ENCODE measurements at places on chromosomes 5 and 9.

GRCh38 chr5:3268760-3269330, 326.8 kb upstream of the IRX1 start:
- DNase-seq: no peak

DNA sequence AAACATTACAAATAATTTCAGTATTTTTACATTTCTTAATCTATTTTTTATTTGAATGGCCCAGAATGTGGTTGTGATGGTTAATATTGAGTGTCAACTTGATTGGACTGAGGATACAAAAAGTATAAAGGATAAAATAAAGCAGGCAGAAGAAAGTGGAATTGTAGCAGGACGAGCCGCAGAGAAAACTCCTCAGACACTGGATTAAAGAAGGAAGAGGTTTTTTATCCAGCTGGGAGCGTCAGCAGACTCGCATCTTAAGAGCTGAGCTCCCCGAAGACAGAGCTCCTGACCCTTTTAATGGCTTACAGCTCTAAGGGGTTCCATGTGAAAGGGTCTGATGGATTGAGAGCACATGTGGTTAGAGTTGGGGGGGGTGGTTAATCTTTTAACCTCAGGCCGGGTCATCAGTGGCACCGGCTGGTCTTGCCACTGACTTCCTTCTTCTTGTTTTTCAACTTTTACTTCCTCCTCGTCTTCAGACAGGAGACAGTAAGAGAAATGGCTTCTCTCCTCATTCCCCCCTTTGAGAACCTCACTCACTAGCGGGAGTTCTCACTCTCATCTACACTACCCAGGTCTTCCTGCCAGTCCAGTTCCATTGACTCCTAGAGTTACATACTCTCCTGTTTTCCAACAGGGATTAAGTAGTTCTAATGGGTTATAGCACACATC, 80.0 kb downstream of the TMEM161B start:
- DNase-seq: no peak

DNA sequence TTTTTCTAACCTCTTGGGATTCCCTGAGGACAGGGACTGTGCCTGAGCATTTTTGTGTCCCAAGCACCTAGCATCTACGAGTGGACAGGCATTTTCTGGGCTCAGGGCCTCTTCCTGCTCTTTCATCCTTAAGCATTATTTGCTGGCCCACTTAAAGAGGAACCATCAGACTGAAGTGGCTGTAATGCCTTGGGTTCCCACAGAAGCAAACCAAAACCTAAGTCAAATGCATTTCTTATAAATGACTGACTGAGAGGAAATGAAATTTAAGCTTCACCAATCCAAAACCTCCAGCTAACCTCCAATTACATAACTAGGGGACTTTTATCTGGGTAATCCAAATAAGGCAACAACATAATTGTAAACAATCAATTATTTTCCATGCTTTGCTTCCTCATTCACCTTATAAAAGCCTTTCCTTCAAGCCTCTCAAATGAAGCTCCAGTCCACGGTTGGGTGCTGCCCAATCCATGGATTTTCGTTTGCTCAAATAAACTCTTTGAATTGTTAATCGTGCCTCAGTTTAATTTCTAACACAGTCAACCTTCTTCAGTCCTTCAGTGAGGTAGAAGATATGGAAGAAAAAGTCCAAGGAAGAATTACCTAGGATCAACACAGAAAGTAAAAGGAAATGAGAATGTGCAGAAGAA, 25.3 kb upstream of the SLC31A2 start:
- DNase-seq: no peak

DNA sequence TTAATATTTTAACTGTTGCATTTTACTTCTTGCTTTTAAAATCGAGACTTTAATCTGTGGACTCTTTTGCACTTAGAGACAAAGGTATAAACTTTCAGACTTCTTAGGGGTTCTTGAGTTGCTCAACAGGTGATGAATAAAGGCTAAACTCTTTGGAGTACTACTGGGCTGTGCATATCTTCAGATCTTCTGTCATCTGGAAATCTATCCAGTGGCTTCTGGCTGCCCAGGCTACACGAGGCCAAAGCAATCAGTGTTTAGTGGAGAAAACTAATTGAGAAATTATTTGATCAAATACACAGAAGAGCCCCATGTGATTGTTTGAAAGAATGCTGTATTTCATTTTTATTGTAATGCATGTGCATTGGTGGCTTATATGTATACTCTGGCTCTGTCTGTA, 146.1 kb downstream of the PBX3 start:
- DNase-seq: no peak

DNA sequence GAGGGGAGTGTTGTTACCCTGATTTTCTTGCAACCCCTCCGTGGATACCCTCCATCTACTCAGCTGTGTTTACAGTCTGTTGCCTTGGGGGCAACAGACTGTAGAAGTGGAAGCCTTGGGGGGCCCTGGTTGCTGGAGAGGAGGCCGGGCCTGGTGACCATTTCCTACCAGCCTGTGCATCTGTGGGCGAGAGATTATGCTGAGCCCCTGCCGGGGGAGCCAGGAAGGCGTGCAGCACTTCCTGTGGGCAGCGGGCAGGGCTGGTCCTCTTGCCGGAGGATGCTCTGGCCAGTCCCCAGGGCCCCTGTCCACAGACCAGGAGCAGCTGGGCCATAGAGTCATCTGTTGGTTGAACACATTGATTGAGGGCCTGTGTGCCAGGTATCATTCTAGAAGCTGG, 11.1 kb downstream of the ERGIC1 start:
- no peak for DNase-seq

- no peak for DNase-seq
These were observed 8.2 kb downstream of the AP3B1 start for GRCh38 chr5:78286290-78286689.

- DNase-seq: no peak
These were observed 57.3 kb upstream of the HSPB3 start for GRCh38 chr5:54398191-54398590.

DNA sequence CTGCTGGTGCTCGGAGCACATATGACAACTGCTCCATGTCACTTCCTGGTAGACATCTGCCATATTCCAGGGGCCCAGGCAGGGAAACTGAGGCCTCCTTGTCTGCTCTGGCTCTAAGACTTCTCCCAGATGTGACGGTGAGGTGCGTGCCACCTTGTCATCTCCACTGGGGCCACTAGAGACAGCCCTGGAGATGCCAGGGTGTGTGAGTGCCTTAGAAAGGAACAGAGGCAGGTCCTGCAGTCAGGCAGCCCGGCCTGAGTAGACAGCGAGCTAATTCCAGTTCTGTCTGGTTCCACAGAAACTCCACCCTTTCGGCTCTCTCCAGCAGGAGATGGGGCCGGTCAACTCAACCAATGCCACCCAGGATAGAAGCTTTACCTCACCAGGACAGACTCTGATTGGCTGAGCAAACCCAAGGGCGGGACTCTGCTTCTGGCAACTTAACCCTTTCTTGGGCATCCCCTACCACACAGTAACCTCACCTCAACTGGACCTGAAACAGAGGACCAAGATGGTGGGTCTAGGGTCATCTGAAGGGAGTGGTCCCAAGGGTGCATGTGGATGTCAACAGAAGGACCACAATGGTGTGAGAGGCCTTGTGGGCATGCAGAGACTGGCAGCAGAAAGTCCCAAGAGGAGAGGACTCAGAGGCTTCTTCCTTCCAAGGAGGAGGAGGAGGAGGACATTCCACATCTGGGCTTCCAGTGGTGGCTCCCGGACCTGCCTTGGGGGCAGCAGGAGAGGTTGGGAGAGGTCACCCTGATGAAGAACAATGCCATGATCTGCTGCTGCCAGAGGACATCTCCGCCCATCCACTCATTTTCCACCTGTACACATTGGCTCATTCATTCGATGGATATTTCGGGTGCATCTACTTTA, 77.7 kb downstream of the RGS3 start:
- DNase-seq: no peak

- no peak for DNase-seq
These were observed 174.4 kb upstream of the RGMB start for GRCh38 chr5:98599016-98599415.

- no peak for DNase-seq
These were observed 8.9 kb upstream of the PTAR1 start for GRCh38 chr9:69768716-69769115.

DNA sequence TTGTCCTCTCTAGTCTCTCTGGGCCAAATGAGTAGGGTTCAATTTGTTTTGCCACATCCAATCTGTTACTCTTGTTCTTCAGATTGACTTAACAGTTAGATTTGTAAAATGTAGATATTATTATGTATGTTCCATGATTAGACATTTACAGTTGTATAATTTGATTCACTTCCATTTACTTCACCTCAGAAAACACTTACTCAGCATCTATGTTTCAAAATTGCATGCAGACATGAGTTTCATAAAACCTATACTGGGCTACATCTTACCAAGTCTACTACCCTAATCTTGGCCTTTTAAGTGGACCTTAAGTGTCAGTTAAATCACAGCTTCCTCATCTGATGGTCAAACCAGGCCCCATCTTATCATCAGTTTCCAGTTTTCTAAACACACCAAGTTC, 1181.2 kb upstream of the CDH9 start:
- no peak for DNase-seq

DNA sequence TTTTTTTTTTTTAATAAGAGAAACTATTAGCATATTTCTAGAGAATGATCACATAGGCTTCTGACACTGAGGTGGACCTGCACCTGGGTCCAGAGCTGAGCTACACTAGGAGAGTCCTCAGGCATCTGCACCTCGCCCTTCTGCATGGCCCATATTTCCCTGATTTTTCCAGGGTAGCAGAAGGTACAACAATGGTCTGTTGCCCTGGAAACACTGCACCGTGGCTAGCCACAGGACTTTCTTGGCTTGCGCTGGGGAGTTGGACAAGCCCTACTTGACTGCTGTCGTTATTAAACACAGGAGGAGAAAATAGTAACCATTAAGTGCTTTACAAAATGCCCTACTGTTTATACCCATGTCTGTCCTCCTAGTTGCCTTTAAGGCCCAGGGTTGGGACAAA, 615.7 kb upstream of the MEF2C start:
- no peak for DNase-seq

DNA sequence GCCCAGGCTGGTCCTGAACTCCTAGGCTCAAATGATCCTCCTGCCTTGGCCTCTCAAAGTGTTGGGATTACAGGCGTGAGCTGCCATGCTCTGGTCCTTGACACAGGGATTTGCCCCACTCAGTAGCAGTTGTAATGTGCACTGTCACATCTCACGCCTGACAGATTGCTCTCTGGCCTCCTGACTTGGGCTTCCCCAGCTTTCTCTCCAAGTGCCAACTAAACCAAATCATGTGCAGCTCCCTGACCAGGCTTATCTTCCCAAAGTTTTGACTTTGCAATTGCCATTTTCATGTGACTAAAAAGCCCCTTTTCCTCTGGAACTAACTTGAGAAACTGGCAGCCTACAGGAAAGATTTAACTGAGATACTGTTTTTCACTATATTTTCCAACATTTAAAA, 10.7 kb downstream of the RPL26L1 start:
- no peak for DNase-seq

GRCh38 chr9:98862936-98863335, 55.5 kb downstream of the GALNT12 start:
- DNase-seq: no peak

DNA sequence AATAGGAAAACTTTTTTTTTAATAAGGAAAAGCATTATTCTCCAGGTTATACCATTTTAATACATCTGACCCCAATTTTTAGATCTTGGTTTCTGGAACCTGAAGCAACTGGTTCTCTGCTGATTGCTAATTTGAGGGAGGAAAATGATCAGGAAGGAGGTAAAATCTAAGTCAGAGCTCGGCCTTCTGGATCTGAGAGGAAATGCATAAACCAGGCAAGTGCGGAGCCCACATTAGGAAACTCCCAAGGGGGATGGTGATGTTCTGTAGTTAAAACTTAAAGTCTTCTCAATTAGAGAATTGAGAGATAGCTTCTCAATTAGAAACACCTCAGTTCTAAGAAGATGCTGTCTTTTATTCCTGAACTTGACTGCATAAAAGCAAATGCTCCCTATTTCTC, 113.5 kb downstream of the TSSK1B start:
- DNase-seq: no peak

DNA sequence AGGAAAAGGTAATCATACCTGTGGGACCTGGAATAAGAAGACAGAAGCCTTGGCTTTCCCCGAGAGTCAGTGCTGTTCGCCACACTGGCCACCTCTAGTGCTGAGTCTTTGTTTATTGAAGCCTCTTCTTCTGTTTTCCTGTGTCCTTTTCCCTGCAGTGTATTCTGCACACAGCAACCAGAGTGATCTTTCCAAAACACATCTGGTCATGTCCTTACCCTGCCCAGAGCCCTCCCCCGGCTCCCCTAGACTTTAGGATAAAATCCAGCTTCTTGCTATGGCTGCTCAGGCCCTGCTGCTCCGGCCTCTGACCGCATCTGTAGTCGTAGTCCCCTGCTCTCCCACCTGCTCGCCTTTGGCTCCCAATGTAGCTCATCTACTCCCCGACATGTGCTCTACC, 28.3 kb downstream of the GALNT10 start:
- no peak for DNase-seq

- peak; percentile 64 for DNase-seq
These were observed 2.0 kb downstream of the MYO10 start for GRCh38 chr5:16934123-16934522.

- DNase-seq: no peak
These were observed 192.2 kb downstream of the PAPPA start for GRCh38 chr9:116345817-116346216.

GRCh38 chr5:129652349-129653056, 95.4 kb upstream of the MINAR2 start:
- DNase-seq: no peak

GRCh38 chr9:127541865-127542264, 70.2 kb upstream of the STXBP1 start:
- DNase-seq: no peak

- DNase-seq: peak; percentile 97
These were observed 1.3 kb upstream of the DUSP1 start for GRCh38 chr5:172772112-172772906.

DNA sequence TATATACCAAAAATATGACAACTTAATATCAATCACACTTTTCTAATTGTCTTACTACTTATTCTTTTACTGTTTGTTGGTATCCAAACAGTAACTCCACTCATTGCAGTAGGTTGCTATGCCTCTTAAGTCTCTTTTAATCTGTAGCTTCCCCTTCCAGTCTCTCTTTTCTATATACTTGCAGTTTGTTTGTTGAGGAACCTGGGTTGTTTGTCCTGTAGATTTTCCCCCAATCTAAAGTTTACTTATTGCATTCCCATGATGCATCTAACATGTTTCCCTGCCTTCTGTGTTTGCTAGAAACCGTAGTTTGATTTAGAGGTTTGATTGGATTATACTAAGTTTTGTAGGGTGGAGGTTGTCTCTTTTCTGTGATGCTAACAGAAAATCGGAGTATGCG, 10.6 kb downstream of the PDE8B start:
- DNase-seq: no peak

GRCh38 chr5:155822177-155822576, 504.8 kb upstream of the SGCD start:
- DNase-seq: no peak

DNA sequence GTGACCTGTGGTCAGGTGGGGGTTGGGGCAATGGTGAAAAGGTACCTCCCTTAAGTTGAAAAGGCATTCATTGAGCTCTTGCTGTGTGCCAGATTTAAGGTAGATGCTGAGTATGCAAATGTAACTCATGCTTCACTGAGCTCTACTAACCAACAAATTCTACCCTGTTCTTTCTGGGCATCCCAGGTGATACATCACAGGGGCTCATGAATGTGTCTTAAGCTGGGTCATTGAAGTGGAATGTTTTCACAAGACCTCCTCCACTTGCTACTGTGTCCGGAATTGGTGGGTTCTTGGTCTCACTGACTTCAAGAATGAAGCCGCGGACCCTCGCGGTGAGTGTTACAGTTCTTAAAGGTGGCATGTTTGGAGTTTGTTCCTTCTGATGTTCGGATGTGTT, 362.8 kb upstream of the ZNF462 start:
- no peak for DNase-seq
